ENCODE measurements at places on chromosomes 5 and 9.

DNA sequence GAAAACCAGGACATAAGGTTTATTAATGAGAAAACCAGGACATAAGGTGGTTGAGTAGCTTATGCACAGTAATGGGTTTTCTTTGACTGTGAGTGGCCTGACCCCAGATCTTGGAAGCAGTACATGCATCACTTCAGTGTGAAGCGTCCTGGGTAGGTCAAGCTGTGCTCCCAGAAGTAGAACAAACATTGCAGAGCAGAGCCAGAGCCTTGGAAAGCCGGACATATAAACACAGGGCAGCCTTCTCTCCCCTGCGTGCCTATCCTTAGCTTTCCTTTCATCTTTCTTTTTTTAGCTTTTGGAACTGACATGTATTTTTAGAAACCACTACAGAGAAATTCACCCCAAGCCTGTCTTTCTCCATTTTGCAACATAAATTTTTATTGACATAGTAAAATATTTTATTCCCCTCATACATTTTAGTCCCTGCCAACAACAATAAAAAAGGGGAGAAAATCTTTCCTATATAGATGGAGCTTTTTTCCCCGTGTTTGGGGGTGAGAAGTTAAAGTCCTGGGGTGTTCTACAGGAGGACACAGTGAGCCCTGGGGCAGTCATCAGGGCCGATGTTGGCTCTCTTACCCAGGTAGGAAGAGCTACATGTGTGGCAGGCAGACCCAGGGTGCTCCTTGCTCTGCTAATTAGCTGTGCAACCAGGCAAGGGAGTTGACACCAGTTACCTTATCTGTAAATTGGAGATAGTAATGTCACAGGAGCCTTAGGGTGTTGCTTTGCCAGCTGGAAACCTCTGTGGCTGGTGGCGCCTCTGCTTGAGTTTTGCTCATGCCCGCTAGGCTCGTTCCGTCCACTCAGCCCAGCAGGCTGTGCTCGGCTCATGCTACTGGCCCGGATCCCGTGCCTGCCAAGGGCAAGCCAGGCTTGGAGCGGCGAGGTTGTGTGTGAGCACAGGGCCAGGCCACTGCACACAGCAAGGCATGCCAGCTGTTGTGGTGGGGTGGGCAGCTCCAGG is 389.6 kb downstream of the KDM4C start:
- no peak for DNase-seq

GRCh38 chr5:4017076-4017803 is 421.6 kb downstream of the IRX1 start:
- DNase-seq: no peak

- no peak for DNase-seq
These were observed 72.0 kb downstream of the ALDH1A1 start for GRCh38 chr9:72880821-72881220.

DNA sequence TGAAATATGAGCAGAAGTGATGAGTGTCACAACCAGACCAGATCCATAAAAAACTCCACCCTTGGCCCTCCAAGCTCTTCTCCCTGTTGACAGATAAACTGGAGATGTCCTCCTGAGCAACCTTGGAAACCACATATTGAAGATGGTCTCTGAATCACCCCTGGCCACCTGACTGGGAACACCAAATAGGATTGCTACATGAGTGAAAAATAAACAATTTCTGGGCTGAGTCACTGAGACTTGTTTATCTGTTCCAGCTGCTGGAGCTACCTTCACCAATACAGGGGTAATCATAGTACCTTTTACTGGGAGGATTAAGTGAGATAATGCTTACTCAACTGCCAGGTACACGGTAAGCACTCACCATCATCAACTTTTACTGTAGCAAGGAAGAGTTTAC is 53.3 kb downstream of the PCA3 start:
- DNase-seq: no peak

- DNase-seq: no peak
These were observed 39.1 kb upstream of the CPEB4 start for GRCh38 chr5:173848986-173849596.

GRCh38 chr5:75550597-75550996 is 38.9 kb downstream of the POLK start:
- DNase-seq: no peak

DNA sequence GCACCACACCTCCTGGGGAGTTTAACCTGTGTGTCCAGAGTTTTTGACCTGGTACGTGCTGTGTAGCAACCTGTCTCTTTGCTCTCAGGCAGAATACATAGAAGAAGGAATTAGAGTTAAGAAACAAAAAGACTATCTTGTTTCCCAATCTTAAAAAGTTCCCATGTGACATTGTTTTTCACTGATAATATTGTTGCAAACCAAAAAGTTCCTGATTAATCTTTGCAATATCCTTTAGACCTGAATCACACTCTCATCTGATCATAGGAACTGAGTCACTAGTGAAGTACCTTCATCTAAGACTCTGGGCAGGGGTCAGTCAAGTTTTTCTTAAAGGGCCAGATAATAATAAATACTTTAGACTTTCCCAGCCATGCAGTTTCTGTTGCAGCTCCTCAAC is 35.1 kb downstream of the BASP1 start:
- DNase-seq: no peak
